Activated naive CD4-positive, alpha-beta T cell (primary cell): ENCODE measurements at places on chromosomes 16 and 17.

DNA sequence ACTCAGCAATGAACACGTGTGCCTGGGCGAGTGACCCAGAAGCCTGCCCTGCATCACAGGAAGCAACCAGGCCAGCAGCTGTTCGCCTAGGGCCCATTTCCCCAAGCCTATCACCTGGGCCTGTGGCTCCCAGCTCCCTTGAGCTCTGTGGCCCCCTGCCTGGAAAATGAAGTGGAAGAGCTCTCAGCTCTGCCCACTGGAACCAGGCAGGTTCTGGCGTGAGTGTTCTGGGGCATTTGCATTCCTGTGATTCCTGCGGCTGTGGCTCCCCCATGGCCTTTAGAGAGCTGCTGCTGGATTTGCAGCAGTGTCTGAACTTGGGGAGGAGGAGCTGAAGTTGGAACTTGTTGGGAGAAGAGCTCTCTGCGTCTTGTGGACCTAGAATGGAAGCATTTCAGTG, 22.8 kb downstream of the PGS1 start:
- DNase-seq, result no peak

DNA sequence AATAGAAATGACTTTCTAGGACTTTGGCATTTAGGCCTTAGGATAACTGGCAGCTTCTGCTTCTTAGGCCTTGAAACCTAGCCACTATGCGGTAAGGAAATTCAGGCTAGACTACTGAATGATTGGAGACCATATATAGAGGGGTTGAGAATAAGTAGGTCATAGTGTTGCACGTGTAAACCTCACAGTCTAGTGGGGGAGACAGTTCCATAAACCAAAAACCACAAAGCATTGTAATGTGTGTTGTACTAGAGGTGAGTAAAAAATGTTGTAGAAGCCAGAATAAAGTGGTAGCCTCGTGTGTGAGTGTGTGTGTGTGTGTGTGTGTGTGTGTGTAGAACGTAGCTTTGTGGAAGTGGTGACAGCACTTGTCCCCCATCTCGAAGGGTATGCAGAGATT, 188.5 kb downstream of the MAP2K6 start:
- DNase-seq, result no peak

DNA sequence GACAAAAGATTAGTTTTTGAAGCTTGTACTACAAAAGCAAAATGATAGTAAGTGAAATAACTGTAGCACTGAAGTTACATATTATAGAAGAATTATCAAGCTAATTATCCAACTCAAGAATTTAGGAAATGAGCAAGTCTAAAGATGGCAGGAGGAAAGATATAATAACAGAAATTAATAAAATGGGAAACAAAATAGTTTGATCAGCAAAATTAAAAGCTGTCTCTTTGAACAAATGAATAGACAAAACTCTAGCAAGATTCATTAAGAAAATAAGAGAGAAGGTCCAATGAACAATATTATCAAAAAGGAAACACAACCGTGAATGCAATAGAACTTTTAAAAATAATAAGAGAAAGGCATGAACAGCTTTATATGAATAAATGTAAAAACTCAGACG, 224.3 kb upstream of the IRX5 start:
- DNase-seq, result no peak

DNA sequence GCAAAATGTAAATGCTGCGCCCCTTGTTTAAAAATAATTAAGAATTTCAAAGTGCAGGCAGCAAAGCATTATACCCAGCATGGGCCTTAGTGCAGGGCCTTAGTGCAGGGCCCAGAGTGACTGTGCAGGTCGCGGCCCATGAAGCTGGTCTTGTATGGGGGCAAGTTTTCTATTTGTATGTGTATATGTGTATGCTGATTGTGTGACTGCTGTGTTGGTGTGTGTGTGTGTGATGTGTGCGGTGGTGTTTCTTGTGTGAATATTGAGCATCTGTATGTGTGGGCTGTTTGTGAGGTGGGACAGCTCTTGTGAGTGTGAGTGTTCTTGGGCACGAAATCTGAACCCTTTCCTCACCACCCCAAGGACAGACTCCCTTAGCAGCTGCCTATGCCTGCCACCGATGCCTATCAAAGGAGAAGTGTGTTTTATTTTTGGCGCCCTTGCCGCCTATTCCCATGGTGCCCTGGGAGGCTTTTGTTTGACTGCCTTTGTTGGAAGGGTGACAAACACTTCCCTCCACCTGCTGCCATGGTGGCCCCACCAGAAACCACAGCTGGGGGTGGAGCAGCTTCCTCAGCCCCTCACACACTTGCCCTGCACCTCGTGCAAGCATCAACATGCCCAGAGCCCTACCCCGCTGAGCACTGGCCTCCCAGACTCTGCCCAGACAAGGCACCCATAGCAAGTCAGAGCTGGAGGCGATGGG, 18.0 kb downstream of the CCR7 start:
- DNase-seq, result no peak

GRCh38 chr16:3076577-3076976, 11.1 kb downstream of the IL32 start:
- no peak for DNase-seq

- no peak for DNase-seq
Measured at GRCh38 chr16:11602321-11602720, 15.6 kb upstream of the LITAF start.

DNA sequence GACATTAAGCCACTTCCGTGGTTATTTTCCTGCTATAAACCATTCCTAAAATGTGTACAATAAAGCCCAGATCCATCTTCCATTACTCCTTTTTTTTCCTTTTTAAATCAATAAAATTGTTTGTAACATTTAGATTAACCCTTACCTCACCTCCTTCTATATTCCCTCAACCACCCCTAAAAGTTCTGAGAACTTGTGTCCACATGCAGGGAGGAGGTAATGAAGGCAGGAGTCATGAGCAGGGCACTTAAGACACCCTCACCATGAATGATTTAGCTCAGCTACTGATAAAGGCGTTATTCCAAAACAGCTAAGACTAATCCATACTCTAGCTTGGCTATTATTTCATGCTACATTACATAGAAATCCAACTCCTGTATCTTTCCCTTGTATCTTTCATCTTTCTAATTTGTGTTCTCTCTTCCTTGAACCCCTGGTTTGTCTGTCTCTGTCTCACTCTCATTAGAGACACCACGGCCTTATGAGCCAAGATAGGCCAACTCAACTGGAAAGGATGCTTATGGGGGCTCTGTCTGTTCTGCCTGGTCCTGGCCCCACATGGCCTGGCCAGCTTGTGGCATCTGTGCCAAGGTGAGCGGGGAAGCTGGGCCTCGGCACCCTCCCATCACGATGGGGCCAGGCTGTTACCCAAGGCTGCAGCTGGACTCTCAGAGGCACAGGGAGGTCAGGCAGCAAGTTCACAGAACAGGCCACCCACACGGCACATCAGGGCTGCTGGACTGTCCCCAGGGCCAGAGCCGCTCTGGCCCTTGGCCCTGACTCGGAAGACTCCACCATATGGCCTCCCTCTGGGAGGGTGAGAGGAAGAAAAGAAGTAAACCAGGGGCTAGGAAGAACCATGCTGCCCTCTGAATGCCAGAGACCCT, 294.4 kb downstream of the SOX9 start:
- no peak for DNase-seq

GRCh38 chr16:70494202-70494770, 29.1 kb downstream of the COG4 start:
- no peak for DNase-seq

DNA sequence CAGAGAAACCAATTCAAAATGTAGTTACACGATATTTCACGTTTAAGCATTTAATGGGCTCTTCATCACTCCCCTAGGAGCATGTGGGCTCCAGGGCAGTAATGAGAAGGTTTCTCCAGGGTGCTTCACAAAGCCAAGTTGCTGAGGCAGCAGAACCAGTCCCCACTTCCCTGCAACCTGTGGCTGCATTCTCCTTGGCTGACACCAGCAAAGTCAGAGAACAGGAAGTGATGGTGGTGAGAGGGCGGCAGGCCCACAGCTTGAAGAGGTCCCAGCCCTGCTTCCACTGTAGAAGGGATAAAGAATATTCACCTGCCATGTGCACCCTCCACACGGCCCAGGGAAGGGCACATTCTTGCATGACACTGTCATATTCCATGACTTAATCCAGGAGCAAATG, 133.2 kb downstream of the CBLN1 start:
- DNase-seq, result no peak

- DNase-seq, result no peak
Measured at GRCh38 chr17:64073771-64074703, 53.6 kb upstream of the ICAM2 start.

DNA sequence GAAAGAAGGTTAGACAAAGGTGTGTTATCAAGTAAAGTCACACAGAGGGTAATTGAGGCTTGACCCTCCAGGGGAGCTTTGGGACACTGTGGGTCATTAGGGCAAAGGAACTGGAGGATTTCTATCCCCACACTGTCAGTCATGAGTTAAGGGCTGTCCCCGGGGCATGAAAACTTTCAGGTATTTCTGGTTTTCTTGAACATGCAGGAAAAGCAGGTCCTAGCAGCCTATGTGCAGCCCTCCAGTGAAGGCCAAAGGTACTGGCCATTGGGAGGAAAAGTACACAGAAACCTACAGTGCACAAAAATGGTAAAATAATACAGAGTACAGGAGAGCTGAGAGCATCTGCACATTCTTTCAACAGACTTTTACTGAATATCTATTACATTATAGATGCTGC, 44.4 kb upstream of the SCNN1B start:
- DNase-seq, result no peak

- DNase-seq, result no peak
Measured at GRCh38 chr16:12459391-12460063, 344.2 kb downstream of the CPPED1 start.

GRCh38 chr16:4583906-4584305, 27.8 kb downstream of the C16orf96 start:
- no peak for DNase-seq

DNA sequence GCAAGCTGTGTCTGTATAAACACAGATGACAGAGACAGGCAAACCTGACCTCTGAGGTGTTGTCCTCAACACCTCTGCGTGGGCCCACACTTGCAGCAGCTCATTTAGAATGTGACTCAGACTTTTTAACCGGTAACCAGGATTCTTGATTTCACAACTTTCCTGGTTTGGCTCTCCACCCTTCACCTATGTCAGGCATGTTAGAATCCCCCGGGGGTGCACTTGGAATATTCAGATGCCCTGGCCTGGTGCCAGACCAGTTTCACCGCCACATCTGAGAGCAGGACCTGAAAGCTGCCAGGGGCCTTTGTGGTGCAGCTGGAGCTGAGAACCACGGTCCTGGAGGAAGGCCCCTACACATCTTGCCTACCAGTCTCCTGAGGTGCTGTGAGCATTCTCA, 4.8 kb downstream of the DHODH start:
- no peak for DNase-seq

DNA sequence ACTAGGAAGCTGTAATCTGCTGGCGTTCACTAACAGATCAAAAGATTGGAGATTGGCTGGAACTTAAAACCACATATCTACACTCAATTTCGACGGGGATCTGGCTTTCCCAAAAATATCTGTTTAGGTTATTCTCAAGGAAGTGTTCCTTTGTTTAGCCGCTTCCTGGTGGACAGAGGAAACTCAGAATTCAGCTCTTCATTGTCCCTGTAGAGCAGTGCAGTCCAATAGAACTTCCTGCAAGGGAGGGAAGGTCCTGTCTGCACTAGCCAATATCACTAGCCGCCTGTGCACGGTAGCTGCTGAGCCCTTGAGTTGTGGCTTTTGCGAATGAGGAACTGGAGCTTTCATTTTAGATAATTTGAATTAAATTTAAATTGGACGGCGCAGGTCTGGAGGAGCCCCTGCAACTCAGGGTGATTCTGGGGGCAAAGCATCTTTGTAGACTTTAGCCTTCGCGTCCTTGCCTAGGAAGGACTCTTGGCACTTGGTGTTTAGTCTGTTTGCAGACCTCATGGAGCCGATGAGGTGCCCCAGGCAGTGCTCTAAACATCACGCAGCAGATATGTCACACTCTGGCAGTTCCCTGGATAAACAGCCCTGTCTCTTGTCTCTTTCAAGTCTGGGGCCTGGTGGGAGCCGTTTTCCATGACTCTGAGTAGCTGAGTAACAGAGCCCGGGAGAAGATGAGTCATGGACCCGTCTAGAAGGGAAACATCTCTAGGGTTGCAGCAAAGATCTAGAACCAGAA, 122.2 kb downstream of the CCDC182 start:
- no peak for DNase-seq

DNA sequence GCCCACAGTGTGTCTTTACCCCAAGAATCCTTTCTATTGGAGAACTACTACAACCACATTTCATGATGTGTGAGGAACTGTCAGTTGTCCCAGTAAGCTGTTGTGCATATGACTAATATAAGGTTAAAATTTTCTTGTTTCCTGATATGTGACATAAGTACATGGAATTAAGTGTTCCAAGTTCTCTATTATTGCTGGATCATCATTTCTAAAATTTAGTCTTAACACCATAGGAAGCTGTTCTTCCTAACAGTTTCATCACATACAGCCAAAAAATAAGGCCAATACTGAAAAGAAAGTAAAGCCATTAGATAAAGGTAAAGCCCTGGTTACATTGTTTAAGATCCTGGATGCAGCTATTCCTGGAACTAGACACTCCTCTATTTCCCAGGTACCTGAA, 620.9 kb upstream of the CDH8 start:
- DNase-seq, result no peak

GRCh38 chr16:35184356-35184870, 1725.0 kb downstream of the TP53TG3F start:
- no peak for DNase-seq

DNA sequence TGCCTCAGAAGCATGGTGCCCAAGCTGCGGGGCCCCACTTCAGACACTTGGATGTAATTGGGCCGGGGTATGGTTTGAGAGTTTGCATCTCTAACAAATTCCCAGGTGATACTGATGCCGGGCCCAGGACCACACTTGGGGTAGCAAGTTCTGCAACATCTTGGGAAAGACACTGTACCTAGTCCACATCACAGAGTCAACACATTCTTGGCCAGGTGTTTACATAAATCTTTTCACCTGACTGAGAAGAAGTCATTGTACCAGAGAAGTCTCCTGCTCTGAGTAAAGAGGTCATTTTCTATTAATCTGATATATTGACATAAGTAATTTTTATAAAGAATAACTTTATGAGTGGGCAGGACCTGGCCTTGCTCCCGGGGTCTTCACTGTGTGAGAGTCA, 27.5 kb downstream of the GPT2 start:
- DNase-seq, result no peak

DNA sequence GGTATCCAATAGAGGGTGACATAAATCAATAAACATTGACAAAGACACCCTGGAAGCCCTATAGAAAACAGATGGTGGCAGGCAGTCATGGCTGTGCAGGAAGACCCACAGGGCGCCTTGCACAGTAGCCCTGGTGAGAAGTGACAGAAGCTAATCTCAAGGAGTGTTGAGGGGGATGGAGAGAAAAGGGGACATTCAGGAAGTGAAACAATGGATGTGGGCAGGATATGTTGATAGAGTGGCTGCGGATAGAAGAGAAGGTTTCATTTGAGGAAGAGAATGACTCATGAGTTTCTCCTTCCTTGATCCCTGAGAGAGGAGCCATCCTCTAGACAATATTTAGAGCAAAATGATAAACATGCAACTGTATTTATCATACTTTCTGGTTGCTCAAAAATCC, 468.8 kb upstream of the HSBP1 start:
- no peak for DNase-seq
